ENCODE measurements at places on chromosomes 16 and 17.

DNA sequence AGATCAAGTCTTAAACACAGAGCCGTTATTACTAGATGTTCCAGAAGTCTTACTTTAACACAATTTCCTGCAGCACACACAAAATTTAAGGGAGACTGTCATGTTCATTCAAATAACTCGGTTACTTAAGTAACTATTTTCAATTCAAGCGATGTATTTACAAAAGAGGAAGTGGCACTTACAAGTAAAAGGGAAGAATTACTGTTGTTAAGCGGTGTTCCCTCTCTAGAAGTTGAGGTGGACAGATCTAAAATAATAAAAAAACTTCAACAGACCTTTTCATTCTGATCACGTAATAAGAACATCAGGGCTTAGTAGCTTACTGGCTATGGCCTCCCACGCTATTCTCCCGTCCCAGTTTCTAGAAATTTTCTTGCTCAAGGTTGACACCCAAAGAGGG is 26.2 kb upstream of the TXNDC11 start:
- H3K27me3 ChIP-seq = no peaks in the 10 kb centered on the region
- peaks cover 17% of the 10 kb centered on the region for H3K4me1 ChIP-seq
- peak overlapping the region; percentile 74 for H3K27ac ChIP-seq
- peaks cover 76% of the 10 kb centered on the region for H3K36me3 ChIP-seq
- DNase-seq = peak; percentile 65
- H3K4me3 ChIP-seq = peak overlapping the region; percentile 78

GRCh38 chr16:65751622-65752521 is 614.6 kb upstream of the CDH5 start:
- H3K4me1 ChIP-seq = no peaks in the 10 kb centered on the region
- H3K36me3 ChIP-seq = no peaks in the 10 kb centered on the region
- H3K27ac ChIP-seq = no peak overlapping the region
- H3K4me3 ChIP-seq = no peak overlapping the region
- no peak for DNase-seq
- H3K27me3 ChIP-seq = no peaks in the 10 kb centered on the region

GRCh38 chr16:80337786-80338185 is 203.0 kb upstream of the DYNLRB2 start:
- H3K27me3 ChIP-seq = no peaks in the 10 kb centered on the region
- no peak overlapping the region for H3K4me3 ChIP-seq
- DNase-seq = no peak
- no peaks in the 10 kb centered on the region for H3K36me3 ChIP-seq
- H3K4me1 ChIP-seq = no peaks in the 10 kb centered on the region

DNA sequence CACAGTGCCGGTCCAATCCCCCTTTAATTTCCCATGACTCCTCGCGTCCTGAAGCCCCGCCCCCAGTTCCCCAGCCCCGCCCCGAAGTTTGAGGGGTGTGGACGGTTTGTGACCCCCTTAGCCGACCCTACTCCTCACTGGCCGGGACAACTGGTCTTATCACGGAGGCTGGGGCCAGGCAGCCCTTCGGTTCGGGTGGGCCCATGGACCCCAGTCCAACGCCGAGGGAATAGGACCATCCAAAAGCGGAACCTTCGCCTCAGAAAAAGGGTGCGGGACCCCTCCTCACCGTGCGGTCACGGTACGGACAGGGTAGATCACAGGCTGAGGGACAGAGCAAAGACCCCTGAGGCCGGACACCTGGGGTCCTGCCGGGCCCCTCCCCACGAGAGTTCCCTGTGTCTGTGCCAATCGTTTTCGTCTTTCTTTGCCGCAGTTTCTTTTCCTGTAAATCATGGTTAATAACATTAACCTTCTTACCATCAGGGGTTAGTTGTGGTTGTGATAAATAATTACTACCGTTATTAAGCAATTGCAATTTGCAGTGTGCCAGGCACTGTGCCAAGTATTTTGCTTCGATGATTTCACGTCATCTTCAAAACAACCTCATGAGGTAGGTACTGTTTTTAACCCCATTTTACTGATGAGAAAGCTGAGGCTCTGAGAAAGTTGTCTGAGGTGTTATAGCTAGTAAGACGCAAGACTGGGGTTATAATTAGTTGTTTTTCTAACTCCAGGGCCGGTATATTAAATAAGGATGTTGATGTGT is 543 bp downstream of the TMUB2 start:
- peak overlapping the region; percentile 99 for H3K27ac ChIP-seq
- DNase-seq = peak; percentile 28
- H3K36me3 ChIP-seq = peaks cover 21% of the 10 kb centered on the region

DNA sequence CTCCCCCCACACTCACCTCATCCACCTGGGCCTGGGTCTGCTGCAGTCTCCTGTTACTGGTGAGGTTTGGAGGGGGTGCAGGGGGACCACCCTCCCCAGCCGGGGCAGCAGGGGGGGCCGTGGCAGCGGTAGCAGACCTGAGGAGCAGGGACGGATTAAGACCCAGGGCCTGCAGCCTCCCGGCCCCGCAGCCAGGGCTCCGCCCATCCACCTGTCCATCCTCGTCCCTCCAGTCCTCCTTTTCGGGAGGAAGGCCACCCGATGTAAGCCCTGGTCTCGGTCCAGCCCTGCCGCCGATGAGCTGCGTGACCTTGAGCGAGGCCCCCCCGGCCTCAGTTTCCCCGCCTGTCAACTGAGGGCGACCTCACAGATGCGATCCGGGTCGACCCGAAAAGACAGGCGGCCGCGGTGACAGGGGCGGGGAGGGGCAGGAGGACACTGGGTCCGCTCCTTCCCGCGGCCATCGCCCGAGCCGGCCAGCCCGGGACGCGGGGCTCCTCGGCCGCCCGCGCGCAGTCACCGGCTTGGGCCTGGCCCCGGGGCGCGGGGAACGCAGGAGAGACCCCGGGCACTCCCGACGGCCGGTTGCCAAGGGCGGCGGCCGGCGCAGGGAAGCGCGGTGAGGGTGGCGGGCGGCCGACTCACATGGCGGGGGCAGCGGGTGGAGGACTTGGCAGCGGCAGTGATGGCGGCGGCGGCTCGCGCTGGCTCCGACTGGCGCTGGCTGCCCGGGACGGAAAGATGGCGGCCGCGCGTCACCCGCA is at the start of gene VAMP2:
TSS of gene VAMP2 (minus strand) at position 716 of the 764 bp plus-strand sequence. CDS start at position 647, 69 bp downstream.
- H3K27me3 ChIP-seq = no peaks in the 10 kb centered on the region
- H3K4me1 ChIP-seq = peaks cover 68% of the 10 kb centered on the region
- H3K27ac ChIP-seq = peak within 1 kb of the TSS; percentile 98
- peaks cover 22% of the 10 kb centered on the region for H3K36me3 ChIP-seq
- H3K4me3 ChIP-seq = peak within 1 kb of the TSS; percentile 82

Measured in CD4-positive, CD25-positive, alpha-beta regulatory T cell (primary cell).